Activated T-cell treated with anti-CD3 and anti-CD28 coated beads, Interleukin-2, amount 50 U/mL, for 4 hours (primary cell): ENCODE measurements at places on chromosomes 12 and 14. TPM values are rescaled to one million over a fixed set of nuclear protein-coding genes. Genes with fewer than 3 reads are reported as not detected.

P2RX2 gene
- total RNA-seq: not detected

- no peak for DNase-seq
Observed at GRCh38 chr12:41441180-41441579, 253.1 kb downstream of the PDZRN4 start.

DNA sequence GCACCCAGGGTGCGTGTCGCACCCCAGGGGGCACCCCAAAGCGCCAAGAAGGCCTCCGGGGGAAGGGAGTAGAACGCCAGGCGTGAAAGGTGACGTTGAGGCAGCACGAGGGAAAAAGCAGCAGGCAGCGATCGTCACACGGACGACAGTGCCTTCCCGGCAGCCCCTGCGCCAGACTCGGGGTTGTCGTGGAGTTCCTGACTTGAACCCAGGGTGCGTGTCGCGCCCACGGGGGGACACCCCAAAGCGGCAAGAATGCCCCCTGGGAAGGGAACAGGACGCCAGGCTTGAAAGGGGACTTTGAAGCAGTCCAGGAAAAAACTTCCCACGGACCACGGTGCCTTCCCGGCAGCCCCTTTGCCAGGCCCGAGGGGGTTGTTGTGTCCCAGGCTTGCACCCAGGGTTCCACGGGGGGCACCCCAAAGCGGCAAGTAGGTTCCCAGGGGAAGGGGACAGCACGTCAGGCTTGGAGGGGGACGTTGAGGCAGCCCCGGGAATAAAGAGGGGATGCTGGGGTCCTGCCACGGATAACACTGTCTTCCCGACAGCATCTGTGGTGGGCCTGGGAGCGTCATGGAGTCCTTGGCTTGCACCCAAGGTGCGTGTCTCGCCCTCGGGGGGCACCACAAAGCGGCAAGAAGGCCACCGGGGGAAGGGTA lies 159.2 kb upstream of the ALG10B start:
- DNase-seq: no peak

RASSF9 gene
- total RNA-seq: not detected

DNA sequence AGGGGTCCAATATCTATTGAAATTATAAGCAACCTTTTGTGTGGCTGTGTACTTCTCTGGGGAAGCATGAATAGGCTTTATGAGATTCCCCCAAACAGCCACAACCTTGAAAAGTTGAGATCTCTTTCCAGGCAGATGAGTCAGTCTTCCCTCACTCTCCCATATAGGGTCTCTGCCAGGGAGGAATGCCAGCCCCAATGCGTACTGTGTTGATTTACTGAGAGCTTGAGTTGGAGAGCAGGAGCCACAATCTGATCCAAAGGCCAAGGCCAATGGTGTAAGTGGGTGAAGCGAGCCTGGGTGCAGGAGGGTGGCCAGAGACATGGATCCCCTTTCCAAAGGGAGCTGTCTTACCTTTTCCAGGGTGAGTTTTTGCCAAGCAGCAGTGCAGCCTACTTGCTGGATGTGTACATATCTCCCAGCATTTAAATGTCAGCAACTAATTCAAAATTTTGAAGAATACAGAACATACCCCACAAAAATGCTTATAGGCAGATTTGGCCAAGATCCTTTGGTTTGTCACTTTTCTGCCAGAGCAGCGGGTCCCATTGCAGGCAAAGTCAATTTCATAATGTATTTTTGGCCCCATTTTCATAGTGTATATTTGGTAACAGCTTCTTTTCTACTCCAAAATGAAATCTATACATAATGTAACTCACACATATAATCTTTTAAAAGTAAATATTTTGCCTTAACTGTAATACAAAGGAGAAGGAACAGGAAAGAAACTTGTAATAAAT lies 88.2 kb downstream of the TBC1D30 start:
- no peak for DNase-seq

CLEC9A gene
- not detected for total RNA-seq

DNA sequence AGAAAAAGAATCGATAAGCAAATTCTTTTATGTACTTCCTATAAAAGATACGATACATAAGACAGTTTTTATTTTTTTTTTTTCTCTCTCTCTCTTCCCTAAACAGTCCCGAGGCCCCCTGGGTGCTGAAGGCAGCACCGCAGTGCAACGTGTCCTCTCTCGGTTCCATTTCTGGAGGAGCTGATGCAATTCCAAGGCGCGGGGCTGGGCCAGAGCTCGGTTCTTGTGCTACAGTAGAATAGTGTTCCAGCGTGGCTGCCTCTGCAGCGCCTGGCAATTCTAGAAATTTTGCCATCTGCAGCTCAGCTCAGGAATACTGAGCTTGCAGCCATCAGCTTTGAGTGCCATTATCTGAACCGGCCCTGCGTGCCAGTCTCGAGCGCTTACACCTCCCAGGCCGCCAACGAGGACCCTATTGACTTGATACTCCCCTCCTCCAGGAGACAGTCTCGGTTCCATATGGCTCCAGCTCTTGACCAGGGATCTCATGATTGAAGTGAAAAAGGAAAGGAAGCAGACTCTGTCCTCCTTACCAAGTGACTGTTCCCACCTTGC lies 630 bp downstream of the ALDH1L2 start:
- no peak for DNase-seq
